ENCODE measurements at places on chromosomes 1 and 21.

GRCh38 chr1:230157420-230158390 lies 90.7 kb downstream of the GALNT2 start:
- DNase-seq, result no peak

- no peak for DNase-seq
Observed at GRCh38 chr1:213782941-213783672, 204.7 kb upstream of the PROX1 start.

DNA sequence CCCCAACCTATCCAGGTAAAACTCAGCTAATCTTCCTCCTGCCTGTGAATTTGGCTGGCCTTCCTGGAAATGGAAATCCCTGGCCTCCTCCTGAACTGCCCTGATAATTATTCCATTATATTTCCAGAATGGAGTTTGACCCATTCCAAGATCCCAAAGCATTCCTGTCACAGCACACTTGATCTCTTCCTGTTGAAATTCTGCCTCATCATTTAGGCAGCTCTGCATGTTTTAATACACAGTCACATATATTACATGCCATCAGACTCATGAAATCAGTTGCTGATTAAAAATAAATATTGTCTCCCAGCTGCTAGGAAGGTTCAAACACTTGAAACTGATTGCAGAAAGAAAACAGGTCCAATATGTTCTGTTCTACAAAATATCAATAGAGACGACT lies 148.2 kb upstream of the PALMD start:
- no peak for DNase-seq

GRCh38 chr1:18234790-18235242 lies 127.2 kb downstream of the IGSF21 start:
- DNase-seq, result no peak

GRCh38 chr1:182752077-182752988 lies 37.2 kb upstream of the NPL start:
- DNase-seq, result no peak

DNA sequence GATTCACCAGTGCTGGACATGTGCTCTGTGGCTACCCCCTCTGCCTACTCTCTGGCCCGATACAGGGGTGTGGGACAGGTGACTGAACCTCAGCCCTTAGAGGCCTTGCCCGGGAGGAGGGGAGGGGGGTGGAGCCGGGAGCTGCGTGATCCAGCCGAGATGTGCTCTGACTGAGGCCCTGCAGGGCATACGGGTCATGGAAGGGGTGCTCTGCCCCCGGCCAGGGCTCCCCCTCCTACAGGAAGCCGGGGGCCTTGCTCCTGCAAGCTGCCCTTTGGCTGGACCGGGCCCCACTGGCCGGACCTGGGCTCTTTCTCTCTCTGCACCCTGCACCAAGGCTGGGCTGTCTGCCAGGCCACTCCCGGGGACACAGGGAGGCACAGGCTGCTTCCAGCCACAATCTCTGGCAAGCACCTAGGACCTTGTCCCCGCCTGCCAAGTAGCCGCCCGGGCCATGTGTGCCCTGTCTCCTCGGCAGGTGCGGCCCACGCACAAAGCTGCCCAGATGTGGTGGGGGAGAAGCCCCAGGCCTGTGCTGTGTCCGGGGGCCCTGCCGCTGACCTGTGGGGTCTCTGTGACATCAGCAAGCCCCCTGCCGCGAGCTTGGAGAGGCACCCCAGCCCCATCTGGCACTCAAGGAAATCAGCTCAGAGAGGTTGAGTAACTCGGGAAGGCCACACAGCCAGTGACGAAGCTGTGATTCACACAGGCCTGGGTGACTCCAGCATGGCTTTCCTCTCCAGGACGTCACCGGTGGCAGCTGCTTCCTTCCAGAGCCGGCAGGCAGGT lies 1.5 kb downstream of the SCNN1D start:
- DNase-seq, result no peak

- DNase-seq, result no peak
Observed at GRCh38 chr21:18007121-18007520, 188.0 kb upstream of the C21orf91 start.

- no peak for DNase-seq
Observed at GRCh38 chr1:200150721-200151120, 123.2 kb downstream of the NR5A2 start.

GRCh38 chr1:198465201-198466144 lies 75.0 kb downstream of the ATP6V1G3 start:
- no peak for DNase-seq

GRCh38 chr1:62013264-62013663 lies 181.4 kb upstream of the L1TD1 start:
- DNase-seq, result no peak

GRCh38 chr1:12472798-12473551 lies 145.0 kb downstream of the DHRS3 start:
- DNase-seq, result peak; percentile 29

DNA sequence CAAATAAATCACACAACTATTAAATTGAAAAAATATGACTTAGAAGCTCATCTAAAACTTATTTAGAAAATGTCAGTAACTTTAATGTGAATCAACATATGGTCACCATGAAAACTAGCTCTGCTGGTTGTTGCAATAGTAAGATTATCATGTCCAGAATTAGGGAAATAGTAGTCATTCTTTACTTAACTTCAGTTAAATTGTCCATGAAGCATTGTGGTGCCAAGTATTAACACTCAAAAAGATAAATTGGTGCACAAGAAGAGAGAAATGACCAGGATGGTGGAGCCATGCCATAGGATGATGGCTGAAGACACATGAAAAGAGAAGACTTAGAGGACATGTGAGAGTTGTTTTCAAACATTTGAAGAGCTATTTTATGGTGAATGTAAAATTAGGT lies 130.2 kb upstream of the PTGFR start:
- no peak for DNase-seq

DNA sequence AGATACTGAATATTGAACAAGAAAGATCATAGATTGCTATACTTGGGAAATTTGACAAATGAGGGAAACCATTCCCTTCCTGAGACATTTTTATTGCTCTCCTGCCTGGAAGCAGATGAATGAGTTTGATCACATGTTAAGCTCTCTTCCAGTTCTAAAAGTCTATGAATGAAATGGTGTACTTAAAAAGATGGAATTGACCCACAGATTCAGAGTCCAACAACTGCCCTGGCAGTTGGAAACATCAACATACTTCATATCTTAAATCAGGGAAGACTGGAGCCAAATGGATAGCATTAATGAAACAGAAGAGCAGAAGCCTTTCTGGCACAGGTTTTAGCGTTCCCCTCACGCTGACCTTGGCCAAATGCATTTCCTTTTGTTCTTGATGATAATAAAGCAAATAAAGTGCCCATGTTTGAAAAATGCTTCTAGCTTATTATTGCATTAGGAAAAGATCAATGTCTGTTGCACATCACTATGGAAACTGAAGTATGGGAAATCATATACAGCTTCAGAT lies 142.6 kb downstream of the ESRRG start:
- DNase-seq, result no peak

DNA sequence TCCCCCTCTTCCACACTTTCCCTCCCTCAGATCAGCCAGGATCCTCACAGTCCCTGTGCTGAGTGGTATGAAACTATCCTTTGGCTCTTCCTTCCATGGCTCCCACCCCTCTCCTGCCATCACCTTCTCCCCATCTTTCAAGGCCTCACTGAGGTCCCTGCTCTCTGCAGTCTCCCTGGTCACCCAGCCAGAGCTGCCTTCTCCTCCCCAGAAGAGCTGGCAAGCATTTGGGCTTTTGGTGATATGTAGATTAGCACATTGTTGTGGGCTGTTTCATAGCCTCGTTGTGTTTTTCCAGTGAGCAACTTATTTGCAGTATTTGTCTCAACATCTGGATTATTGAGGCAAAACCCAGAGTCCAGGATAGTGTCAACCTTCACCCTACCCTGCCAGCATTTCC lies 2.2 kb downstream of the CSF1 start:
- no peak for DNase-seq

DNA sequence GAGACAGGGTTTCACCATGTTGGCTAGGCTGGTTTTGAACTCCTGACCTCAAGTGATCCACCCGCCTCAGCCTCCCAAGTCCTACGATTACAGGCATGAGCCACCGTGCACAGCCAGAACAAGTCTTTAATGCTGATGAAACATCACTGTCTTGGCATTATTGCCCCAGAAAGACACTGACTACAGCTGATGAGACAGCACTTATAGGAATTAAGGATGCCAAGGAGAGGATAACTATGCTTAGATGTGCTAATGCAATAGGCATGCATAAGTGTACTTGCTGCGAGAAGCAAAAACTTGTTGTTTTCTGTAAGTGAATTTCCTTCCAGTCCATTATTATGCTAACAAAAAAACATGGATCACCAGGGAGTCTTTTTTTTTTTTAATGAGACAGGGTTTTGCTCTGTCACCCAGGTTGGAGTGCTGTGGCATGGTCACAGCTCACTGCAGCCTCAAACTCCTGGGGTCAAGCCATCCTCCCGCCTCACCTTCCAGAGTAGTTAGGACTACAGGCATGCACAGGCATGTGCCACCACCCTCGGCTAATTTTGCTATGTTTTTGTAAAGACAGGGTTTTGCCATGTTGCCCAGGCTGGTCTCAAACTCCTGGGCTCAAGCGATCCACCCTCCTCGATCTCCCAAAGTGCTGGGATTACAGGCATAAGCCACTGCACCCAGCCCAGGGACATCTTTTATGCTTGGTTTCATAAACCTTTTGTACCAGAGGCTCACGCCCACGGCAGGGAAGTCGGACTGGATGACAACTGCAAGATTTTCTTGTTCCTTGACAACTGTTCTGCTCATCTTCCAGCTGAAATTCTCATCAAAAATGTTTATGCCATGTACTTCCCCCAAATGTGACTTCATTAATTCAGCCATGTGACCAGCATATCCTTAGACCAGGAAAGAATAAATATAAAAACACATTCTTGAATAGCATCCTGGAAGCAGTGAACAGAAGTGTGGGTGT lies 23.1 kb downstream of the RHEX start:
- DNase-seq, result no peak

- no peak for DNase-seq
Observed at GRCh38 chr1:67578397-67579020, 106.5 kb upstream of the GADD45A start.

GRCh38 chr1:215636258-215636965 lies 69.3 kb downstream of the KCTD3 start:
- no peak for DNase-seq

GRCh38 chr21:30189773-30190172 lies 23.2 kb upstream of the CLDN17 start:
- DNase-seq, result no peak

DNA sequence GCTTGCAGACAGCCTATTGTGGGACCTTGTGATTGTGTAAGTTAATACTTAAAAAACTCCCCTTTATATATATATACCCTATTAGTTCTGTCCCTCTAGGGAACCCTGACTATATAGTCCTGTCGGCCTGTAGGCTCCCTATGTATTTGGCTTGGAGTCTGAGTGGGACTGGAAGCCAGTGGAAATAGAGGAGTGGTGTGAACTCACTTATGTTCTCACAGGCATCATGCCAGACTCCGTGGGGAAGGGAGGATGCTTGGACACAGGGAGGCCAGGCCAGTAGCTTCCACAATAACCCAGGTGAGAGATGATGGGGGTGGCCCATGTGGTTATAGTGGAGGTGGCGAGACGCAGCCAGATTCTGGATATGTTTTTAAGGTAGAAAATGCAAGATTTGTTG lies 136.7 kb upstream of the SYT6 start:
- DNase-seq, result no peak

- DNase-seq, result no peak
Observed at GRCh38 chr1:241225741-241226140, 131.3 kb downstream of the RGS7 start.

DNA sequence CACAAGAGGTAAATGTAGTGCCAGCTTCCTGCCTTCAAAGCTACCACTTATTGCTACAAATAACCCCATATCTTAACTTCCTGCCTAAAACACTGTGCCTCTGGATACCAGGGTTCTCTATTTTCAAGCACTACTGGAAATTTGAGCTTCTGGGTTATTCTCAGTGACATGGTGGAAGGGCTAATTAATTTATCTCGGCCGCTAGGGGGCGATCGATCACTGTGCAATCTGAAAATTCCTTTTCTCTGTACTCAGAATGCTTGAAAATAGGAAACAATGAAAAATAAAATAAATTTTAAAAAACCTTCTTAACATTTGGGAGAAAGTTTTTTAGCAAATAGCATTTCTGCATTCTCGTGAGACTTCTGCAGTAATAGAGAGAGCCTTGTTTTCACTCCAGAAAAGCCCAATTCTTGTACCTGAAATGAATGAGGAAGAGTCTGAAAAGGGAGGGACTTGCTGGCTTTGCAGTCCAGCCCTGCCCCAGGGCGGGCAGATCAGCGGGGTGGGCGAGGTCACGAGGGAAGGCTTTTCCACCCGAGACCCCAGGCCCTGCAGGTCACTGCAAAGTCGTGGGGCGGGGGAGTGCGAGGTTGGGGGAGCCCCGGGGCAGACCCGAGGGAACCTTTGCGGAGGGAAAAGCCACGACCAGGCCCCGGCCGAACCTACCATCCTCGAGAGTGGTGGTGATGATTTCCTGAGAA lies 276.7 kb downstream of the PCP4 start:
- no peak for DNase-seq

- peak; percentile 1 for DNase-seq
Observed at GRCh38 chr1:48530727-48531351, 58.8 kb upstream of the SPATA6 start.

- no peak for DNase-seq
Observed at GRCh38 chr1:39976732-39977131, 21.8 kb downstream of the MFSD2A start.

DNA sequence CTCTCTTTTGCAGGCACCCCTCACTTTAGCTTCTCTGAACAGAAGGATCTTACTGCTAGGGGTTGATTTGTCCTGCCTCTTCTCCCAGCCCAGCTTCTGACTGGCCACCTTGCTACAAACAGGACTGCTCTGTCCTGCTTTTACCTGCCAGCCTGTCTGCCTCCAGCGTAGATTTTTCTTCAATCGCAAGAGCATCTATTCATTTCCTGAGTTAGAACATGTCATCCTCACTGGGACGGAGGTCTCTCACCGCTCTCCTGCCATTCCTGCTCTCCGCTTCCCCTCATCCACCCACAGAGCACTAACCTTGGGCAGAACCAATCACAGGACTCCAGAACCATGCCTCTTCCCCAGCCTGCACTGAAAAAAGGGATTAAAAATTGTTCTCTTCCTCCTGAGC lies 3.5 kb upstream of the ATP1B1 start:
- DNase-seq, result no peak

DNA sequence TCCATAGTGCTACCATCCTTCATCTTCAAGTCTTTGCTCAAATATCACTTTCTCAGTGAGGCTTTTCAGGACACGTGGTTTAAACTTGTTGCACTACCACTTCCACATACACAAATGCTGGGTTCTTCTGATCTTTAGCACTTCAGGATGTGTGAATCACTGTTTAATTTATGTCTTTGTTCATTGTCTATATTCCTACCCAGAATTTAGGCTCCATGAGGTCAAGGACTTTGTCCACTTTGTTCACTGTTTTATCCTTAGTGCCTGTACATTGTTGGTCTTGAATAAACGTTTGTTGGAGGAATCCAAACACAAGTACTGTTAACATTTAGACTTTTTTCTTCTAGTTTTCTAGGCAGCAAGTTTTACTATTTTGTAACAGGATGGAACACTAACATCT lies 42.6 kb upstream of the RALGPS2 start:
- no peak for DNase-seq

Data from effector memory CD8-positive, alpha-beta T cell (primary cell).